ENCODE measurements at places on chromosomes 5 and 9.

- DNase-seq = no peak
These were observed 57.3 kb upstream of the WWC1 start for GRCh38 chr5:168234133-168234532.

GRCh38 chr5:172910828-172911627, 48.2 kb upstream of the RPL26L1 start:
- no peak for DNase-seq

DNA sequence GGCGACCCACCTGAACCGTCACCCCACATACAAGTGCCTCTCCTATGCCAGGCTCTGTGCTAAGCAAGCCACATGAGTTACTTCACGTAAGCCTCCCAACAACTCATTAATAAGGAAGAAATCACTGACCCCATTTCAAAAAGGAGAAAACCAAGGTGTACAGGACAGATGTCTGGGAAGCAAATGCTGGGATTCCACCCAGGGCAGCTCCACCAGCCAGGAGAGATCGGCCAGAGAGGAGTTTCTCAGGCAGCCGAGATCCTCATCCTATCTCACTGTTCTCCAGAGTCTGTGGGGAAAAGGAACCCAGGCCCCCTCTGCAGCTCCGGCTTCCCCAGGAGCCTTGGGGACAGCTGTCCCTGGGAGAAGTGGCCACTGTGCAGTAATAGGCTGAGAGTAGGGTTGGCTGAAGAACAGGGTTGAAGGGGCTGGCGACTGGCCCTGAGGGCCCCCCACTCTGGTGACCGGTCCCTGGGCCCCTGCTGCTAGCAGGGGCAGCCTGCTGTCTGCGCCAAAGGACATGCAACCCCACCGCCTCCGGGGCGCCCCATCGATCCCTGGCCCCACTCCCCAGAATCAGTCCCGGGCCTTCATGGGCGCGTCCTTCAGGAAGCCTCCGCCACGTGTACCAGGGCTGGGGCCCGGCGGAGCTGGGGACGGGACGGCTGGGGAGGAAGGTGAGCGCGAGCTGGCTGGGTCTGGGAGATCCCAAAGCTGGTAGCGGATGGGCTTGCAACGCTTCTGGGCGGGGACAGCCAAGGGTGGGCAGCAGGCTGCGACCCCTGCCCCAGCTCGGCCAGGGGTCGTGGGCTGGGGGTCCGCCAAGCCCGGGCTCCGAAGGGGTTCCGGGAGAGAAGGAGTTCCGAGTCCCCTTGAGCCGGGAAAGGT, 44.1 kb upstream of the STXBP1 start:
- DNase-seq = no peak

DNA sequence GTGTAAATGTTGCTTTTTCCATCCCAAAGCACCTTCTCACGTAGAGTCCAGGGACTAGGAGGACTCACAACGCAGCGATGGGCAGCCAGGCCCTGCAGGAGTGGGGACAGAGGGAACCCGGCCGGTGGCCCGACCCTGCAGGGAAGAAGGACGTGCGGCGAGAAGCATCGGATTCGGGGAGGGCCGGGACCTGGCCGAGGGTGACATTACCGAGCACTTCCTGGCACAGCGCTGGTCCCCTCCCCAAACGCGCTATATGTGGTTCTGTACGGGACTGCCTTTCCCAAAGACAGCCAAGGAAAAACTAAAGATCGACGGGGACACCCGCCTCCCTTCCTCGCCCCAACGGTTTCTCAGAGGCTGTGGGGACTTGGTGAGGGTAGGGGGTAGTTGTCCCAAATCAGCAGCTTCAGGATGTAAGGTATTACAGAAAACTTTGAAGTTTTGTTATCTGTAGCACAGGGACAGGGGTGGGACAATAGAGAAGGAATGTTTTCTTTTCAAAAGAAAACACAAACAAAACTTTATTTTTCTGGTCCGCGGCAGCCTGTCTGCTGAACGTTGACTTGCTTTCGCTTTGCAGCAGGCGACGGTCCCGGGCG, 887 bp upstream of the MAP3K1 start:
- no peak for DNase-seq

GRCh38 chr9:130423272-130423671, 21.5 kb upstream of the ASS1 start:
- DNase-seq = no peak

- DNase-seq = no peak
These were observed 57.0 kb downstream of the SECISBP2 start for GRCh38 chr9:89375191-89375760.

GRCh38 chr5:168204165-168204564, 87.3 kb upstream of the WWC1 start:
- no peak for DNase-seq

DNA sequence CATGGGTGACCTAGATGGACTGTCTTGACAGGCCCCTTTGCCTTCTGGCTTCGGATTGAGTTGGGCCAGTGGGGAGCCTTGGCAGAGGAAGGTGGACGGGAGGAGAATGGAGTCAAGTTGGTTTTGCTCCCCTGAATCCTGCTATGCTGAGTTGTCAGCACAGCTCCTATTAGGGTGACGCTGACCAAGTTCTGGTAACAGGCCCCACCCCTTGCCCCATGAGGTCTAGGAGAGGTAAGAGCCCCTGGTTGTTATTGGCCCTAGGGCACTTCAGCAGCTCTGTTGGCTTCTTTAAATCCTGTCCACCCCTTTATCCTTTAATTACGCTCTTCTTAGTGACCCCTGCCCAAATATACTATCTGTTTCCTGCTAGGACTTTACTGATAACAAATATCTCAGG, 39.4 kb upstream of the KIF2A start:
- DNase-seq = no peak

DNA sequence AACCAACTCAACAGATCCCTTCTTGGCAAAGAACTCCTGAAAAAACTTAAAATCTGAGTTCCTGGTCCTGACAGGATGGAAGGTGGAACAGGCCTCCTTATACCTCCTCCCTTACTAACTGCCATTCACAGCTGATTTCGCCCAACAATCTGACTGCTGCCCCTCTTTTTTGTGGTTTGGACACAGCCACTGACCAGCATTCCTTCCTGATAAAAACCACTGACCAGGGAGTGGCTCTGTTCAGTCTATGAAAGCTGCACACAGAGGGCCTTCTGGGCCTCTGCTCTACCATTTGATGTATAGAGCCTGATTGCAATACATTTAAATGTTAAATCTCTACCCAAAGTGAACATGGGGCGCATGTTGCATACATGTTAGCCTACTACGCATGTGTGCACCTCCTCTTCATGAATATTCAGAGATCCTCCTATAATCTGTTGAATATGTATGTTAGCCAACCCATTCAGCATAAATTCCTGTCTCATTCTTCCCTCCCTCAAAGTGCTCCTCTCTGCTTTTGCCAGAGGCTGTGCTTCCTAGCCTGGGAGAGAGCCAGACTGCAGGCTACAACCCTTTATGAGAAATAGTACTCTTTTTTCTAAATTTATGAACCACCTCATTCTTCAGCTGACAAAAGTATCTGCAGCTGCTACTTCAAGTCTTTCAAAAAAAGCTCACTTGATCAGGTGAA, 93.7 kb upstream of the MRPS30 start:
- DNase-seq = no peak

GRCh38 chr5:151222054-151222789, 1.7 kb downstream of the CCDC69 start:
- DNase-seq = no peak

GRCh38 chr9:82673919-82674318, 389.0 kb downstream of the RASEF start:
- DNase-seq = no peak

GRCh38 chr5:82749461-82749820, 327.8 kb downstream of the TMEM167A start:
- no peak for DNase-seq

- DNase-seq = no peak
These were observed 605.9 kb upstream of the DAB2 start for GRCh38 chr5:40030661-40031060.

- DNase-seq = no peak
These were observed 22.9 kb upstream of the CAVIN4 start for GRCh38 chr9:100554935-100555401.

DNA sequence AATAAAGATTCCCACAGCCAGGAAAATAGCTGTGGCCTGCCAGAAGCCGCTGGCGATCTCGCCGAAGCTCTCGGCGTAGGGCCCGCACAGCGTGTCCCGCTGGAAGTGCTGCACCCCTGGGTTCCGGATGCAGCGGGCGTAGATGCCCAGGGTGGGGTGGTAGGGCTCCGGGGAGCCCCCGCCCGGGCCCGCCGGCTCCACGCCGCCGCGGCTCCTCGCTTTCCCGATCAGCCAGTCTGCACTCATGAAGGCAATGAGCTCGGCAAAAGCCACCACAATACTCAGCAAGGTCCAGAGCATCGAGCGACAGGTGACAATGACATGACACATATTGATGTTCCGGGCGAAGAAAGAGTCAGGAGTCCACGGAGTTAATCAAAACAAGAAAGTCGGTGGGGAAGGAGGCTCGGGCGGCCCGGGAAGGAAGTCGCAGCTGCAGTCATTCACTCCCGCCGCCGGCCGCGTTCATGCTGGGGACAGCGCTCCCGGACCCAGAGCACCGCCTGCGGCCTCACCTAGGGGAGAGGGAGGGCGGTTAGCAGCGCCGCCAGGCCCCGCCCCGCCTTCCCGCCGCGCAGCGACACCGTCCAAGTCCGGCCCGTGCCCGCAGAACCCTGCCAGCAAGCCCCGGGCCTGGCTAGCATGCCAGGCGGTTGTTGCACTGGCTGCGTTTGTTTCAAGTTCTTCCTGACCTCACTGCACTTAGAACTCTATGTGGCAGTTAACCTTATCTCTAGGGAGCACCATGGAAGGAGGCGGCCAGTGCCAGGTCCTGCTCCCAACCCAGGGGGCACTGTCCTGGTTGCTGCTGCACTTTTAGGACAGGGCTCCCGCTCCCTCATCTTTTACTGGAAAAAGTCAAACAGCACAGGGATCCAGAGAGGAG, 138.4 kb downstream of the LHFPL2 start:
- no peak for DNase-seq

GRCh38 chr9:95438561-95439357, 78.0 kb downstream of the PTCH1 start:
- DNase-seq = no peak

DNA sequence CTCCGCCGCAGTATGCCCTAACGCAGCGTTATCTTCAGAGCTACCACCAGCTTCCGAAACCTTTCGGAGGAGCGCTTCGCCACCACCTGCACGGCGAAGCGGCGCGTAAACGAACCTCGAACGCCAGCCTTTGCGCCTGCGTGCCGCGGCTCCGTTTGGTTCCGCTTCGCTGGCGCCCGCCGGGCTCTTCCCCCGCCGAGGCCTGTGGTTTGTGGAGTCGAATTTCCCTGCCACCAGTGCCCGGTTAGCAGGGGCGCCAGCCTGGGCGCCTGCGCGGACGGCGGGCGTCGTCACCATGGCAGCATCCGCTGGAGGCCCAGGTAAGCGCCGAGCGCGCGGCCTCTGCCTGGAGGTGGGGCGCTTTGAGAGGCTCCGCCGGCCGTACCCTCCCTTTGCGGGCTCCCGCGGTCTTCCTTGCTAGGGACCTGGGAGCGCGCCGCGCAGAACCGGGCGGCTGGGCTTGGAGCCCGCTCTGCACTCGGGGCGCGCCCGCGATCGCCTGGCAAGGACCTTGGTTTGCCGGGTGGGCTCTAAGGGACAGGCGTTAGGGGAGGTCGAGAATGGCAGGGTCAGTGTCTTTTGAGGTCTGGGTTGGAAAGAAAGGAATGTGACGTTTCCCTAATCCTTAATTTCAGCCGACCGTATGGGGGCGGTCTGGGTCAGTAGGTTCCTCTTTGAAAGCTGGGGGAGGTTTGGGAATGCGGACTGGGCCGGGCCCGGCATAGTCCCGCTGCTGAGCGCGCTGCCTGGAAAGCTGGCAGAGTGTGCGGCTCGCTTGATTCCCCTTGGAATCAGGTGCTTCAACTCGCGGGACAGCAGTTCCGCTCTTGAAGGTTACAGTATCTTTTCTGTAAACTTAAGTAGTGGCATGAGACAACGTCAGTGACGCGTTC, at the start of gene FAM151B:
Gene FAM151B, plus strand, starts transcription at position 272 of the 893 bp plus-strand sequence. Its CDS starts 24 bp downstream, at position 296.
- peak; percentile 87 for DNase-seq
